ENCODE measurements at places on chromosomes 11 and 22.

DNA sequence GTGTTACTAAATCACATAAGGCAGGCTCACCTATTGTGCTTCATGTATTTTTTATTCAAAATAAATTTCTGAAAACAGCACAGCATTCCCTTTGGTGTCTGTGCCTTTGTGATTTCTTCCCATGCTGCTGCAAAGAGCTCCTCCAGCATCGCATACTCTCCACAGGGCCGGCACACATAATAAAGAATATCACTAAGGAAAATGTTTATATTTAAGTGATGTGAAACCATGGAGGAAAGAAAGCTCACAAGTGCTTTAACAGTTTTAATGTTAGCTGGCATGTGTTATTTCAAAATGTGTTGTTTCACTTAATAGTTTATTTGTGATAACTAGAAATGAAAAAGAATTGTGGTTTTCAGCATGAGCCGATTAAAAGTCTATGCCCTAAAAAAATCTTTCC, 241.3 kb upstream of the ANO3 start:
- DNase-seq, result no peak

DNA sequence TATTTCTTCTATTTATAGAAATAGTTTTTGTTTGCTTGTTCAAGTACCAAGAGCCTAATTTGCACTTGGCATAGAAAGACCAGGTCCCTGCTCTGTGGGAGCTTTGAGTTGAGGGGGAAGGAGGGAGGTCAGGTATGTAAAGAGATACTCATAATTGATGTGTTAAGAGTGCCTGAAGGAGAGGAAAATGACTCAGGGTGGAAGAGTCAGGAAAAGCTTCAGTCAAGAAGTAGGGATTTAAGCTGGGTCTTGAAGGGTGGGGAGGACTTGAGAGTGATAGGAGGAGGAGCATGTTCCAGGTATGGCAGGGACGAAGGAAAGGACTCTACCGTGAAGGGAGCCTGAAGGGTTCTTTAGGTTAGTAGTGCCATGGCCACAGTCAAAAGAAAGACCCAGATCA, 9.0 kb downstream of the RBX1 start:
- no peak for DNase-seq

DNA sequence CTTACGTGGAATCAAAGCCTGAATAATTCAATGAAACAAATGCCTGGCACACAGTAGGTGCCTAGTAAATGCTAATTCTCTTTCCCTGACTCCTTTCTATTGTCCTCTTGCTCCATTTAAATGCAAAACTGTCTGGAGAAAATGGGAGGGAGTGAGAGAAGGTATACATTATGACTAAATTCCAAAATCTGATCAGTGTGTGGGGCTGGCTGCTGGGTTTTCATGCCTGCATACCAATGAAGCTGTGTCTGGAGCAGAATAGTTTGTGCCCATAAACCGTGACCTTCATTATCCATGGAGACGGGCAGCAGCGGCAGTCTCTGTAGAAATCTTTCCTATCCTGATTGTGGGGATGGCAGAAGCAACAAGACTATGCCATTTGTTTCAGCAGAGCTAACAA, 223.4 kb upstream of the ZBED5 start:
- DNase-seq, result no peak

- no peak for DNase-seq
These were observed 19.8 kb upstream of the TMPRSS5 start for GRCh38 chr11:113725913-113726312.

DNA sequence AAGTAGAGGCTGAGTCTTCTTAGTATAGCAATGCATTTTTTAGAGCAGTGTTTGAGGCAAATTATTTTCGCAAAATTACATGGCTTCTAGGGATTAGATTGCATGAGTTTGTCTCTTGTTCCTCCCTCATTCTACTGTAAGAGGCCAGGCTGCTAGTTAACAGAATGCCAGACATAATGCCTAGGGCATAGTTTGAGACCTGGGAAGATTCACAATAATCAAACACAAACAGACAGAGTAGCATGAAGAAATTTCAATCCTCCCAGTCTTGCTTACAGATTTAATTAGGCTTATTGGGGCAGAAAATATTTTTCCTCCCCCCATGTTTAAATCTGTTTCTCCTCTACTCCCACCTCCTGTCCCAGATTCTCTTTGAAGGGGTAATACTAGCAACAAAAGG, 48.3 kb downstream of the ARHGEF12 start:
- DNase-seq, result no peak

- DNase-seq, result peak; percentile 53
These were observed 279.9 kb downstream of the TENM4 start for GRCh38 chr11:79160791-79161403.

GRCh38 chr22:28983190-28983589, 78.4 kb downstream of the C22orf31 start:
- DNase-seq, result no peak

GRCh38 chr11:2580571-2581001, 119.2 kb downstream of the KCNQ1OT1 start:
- DNase-seq, result no peak

DNA sequence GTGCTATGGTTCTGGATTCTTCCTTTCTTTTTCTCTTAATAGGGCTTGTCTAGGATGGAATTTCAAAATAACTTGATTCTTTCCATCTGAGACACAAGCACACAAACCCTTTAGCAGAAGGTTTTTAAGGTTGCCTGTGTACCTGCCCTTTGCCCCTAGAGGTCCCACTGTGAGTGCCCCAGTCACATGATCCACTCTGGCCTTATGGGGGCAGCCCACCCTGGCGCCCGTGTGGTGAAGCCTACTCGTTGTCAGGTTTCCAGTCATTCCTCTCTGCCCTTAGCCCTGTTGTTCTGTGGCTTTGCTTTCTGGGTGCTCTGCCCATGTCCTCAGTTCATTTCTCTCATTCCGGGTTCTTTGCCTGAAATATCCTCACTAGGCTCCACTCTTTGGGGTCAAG, 51.8 kb downstream of the ZNRF3 start:
- no peak for DNase-seq

DNA sequence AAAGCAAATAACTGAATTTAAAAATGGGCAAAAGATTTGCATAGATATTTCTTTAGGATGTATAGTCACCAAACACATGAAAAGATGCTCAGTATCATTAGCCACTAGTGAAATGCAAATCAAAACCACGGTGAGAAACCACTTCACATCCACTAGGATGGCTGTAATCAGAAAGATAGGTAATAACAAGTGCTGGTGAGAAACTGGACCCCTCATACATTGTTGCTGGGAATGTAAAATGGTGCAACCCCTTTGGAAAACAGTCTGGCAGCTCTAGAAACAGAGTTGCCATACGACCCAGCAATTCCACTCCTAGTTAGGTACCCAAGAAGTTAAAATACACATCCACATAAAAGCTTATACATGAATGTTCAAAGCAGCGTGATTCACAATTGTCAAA, 16.3 kb downstream of the RPUSD4 start:
- no peak for DNase-seq

DNA sequence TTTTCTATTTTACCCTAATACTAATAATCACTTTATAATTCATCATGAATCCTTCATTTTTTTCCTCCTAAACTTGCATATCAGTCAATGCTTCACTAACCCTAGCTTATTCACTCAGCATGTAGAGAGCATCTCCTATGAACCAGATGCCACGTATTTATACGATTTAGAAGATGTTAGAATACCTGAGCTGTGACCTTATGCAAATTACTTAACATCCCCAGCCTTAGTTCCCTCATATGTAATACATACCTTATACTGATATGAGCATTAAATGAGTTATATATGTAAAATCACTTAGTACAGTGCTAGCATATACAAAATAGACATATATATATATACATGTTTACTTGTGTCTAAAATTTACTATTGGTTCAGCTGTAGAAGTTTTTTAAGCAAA, 9.0 kb downstream of the FAM76B start:
- no peak for DNase-seq

GRCh38 chr11:87628026-87628580, 547.1 kb downstream of the RAB38 start:
- no peak for DNase-seq

DNA sequence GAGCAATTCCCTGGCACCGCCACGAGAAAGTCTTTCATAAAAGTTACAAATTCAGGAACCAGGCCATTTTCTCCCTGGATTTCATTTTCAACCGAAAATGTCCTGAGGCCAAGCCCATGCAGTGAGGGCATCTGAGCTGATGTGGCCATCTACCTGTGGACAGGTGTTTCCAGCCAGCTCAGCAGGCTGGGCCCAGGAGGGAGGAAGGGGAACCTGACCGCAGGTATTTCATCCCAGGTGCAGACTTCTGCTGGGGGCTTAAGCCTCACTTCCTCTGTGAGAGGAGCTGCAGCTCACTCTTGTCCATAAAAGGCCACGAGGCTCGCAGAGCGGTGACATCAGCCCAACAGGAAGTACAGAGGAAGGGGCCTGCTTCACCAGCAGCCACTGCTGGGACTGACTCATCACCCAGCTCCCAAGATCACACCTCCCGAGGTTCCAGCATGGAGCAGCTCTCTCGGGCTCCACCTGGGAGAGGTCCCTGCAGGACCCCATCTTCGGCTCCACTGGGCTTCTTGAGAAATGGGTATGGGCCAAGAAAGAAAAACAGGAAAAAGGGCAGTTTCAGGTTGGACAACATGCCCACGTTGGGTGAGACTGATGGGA, 56.4 kb downstream of the MYH9 start:
- DNase-seq, result peak; percentile 94
